ENCODE measurements at places on chromosomes 1 and 21.

DNA sequence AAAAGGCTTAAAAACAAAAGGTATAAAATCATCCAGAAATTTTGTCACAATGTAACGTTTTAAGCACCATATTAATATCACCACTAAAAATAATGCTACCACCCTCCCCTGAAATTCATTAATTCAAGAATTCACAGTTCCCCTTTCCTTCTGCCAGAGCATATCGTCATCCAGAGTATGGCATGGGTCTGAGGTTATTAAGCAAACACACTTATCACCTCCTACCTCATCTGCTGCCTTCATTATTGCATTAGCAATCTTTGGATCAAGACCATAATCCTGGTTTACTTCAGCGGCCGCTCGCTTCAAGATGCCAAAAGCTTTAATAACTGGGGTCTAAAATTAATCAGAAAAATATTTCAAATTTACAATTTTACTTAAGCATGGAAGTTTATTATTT, 6.2 kb downstream of the FH start:
- DNase-seq: no peak

- DNase-seq: no peak
Measured at GRCh38 chr1:41009466-41009865, 12.1 kb downstream of the SLFNL1 start.

GRCh38 chr1:221373795-221374194, 368.1 kb downstream of the DUSP10 start:
- no peak for DNase-seq

- peak; percentile 30 for DNase-seq
Measured at GRCh38 chr21:28587748-28588147, 404.9 kb downstream of the LTN1 start.

- no peak for DNase-seq
Measured at GRCh38 chr1:27589841-27590426, 14.0 kb downstream of the AHDC1 start.

DNA sequence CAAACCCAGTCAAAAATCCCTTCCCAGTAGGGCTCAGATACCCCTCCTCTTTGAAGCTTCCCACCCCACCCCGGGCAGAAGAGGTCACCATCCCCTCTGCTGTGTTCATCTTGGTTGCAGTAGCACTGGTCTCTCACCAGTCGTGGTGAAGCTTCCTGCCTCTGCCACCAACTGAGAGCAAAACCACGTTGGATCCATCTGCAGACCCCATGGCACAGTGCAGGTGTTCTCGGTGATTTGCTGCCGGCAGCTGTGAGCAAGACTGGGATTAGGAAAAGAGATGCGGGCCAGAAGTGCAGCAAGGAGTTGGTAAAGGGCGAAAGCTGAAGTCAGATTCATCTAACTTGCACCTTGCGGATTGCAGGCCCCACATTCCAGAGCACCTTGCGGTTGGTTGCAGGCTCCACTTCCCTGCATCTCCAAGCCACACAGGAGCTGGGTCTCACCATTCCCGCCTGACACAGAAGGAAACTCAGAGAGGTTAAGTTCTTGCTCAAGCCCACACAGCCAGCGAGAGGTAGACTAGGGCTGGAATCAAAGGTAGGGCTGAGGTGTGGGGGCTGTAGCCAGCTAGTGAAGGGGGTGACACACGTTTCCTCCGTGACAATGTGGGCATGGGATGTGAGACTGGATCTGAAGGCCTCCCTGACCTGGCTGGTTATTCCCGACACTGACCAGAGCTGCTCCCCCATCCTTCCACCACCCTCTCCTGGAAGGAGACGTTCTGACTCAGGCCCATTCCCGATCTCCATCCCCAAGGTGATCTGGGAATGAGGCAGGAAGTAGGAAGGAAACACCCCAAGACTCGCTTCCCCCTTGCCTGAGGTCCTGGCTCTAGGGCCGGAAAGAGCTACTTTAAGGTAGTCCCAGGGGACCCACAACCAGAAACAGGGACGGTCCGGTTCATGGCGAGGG, 3.3 kb upstream of the FAM110D start:
- no peak for DNase-seq

- no peak for DNase-seq
Measured at GRCh38 chr1:153888533-153888932, 34.2 kb downstream of the GATAD2B start.

DNA sequence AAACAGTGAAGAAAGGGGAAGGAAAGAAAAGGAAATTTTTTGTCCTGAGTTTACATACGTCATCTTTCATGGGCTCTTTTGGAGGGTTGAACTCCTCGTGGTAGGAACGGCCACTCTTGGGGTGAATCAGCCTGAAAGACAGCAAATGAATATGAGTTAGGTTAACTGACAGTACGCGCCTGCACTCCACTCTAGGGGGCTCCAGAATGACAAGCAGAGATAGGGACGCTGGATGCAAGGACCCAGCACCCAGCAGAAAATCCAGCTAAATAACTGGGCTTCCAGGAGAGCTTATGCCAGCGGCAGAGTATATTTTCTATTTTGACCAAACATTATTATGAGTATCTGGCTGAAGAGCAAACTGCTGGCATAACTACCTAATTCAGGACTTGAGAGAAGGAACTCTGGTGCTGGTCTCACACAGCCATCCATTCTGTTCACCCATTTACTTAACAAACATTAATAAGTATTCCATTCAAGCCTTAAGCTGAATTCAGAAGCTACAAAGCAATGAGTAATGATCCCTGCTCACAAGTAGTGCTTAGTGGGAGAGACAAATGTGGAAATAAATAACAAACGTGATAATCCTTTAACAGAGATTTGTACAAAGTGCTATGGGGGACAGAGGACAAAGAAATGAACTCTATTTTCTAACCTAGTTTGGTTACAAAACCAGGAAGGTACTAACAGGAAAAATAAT, 22.1 kb downstream of the AK2 start:
- DNase-seq: no peak

DNA sequence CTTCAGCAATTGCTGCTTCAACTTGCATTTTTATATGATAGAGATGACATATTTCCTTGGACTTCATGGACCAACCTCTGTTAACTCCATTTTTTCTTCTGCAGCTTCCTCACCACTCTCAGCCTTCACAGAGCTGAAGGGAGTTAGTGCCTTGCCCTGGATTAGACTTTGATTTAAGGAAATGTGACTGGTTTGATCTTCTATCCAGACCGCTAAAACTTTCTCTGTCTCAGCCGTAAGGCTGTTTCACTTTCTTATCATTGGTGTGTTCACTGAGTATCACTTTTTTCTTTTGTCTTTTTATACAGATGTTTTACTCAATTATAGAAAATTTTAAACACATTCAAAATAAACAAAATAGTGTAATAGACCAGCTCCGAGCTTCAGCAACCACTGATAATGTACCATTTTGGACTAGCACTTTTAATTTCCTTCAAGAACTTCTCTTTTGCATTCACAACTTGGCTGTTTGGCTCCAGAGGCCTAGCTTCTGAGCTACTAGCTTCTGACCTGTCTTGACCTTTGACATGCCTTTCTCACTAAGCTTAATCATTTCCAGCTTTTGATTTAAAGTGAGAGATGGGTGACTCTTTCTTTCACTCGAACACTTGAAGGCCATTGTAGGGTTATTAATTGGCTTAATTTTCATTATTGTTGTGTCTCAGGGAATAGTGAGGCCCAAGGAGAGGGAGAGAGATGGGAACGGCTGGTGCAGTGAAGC, 9.3 kb downstream of the NEK7 start:
- no peak for DNase-seq

DNA sequence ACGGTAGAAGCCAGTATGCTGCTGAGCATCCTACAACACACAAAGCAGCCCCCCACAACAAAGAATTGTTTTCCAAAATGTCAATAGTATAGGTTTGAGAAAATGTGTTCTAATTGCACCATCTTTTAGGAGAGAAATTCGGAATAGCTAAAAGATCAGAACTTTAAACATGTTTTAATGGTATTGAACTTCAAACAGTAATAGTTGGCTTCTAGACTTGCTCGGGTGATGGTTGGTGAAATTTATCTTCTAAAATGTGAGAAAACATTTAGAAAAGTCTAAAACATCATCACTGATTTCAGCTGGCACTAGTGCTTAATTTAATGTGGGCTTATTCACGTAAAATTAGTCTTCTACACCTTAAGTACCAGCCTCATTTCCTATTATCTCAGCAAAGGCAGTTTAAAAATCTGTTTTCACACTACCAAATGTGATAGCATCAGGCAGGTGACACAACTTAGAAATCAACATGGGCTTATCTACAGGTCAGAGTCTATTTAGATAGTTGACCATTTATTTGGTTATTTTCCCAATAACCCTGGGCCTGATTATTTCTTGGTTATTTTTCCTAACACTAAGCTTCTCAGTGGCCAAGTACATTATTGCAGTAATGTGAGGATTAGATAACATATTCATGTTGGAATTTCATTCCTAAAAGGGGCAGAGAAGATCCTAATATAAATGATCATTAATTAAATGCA, 399.3 kb upstream of the PKN2 start:
- DNase-seq: no peak

DNA sequence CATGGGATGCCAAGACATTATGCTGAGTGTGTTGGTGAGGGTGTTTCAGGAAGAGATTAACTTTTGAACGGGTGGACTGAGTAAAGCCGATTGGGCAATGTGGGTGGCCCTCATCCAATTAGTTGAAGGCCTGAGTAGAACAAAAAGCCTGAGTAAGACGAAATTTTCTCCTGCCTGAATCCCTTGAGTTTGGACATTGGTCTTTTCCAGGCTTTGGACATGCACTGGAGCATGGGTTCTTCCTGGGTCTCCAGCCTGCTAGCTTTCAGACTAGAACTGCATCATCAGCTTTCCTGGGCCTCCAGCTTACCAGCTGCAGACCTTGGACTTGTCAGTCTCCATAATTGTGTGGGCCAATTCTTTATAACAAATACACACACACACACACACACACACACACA, 63.6 kb downstream of the NIBAN1 start:
- DNase-seq: peak; percentile 90

DNA sequence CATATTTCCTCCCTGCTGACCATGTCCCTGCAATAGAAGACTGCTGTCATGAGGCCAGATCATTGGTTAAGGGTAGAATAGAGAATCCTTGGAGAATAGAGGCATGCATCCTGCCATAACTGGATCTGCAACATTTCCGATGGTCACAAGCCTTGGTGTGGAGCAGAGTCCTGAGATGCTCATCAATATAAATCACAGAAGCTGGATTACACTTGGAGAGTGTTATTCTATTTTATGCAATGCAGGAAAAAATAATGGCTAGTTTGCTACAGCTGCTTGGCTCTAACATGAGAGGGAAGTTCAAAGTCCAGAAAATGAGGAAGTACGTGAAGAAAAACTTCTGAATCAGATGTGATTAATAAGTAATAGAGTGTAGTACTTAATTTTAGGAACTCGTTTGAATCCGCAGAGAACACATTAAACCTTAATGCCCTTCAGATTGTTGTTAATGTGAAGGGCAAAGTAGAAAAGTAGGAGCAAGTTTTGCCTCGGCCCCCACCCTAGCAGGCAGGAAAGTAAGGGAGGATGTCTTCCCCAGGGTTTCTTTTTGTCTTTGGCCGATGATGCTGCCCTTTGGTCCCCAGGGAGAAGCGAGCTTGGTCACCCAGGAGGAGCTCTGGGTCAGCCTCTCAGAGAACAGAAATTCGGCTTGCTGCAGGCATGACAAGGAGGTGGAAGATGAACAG, 59.5 kb downstream of the KCNK1 start:
- DNase-seq: no peak

DNA sequence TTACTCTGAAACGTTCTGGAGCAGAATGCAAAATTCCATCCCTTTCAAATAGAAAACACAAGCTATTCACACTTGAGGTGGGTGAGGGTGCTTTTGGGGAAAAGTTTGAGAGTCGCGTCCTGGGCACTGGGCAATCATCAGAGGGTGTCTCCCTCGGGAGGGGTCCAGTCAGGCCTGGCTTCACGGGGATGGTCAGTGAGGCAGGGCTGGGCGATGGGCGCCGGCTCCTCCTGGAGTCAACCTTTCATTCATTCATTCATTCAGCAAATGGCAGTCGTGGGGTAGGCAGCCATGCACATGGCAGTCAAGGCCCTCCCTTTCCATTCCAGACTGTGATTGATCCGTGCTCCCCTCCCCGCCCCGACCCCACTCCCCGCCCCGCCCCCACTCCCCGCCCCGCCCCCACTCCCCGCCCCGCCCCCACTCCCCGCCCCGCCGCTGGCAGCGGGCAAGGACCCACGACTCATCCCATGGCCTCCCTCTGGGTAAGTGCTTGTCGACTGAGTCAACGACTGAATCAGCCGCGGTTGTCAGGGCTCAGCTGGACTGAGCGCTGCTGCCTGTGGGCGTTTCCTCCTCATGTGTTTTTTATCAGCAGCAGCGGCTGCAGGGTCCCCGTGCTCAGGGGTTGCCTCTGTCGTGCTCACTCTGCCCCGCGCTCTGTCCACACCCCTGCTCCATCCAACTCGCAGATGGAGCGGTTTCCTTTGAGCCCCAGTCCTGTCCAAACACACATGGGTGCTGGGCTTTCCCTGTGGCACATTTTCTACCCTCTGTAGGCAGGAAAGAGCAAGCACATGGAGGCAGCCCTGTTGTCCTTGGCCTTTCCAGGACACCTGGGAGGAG, 12.5 kb upstream of the SPSB1 start:
- DNase-seq: peak; percentile 91

DNA sequence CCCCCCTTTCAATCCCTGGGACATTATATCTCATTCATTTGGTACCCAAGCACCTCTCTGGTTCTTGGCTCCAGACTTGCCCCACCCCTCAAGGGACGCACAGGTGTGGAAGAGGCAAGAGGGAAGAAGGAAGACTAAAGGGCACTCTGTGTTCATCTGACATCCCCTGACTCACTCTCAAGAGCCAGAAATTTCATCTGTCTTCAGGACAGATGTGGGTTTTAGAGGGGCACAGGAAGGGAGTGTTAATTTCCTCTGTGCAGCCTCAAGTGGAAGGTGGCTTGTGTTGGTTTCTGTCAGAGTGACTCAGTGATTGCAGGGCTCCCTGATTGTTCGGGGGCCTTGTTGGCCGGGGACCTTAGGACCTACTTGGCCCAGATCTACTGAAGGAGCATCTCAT, 2.4 kb downstream of the C2CD4D start:
- no peak for DNase-seq

- no peak for DNase-seq
Measured at GRCh38 chr1:231421546-231421970, 529 bp downstream of the EGLN1 start.

DNA sequence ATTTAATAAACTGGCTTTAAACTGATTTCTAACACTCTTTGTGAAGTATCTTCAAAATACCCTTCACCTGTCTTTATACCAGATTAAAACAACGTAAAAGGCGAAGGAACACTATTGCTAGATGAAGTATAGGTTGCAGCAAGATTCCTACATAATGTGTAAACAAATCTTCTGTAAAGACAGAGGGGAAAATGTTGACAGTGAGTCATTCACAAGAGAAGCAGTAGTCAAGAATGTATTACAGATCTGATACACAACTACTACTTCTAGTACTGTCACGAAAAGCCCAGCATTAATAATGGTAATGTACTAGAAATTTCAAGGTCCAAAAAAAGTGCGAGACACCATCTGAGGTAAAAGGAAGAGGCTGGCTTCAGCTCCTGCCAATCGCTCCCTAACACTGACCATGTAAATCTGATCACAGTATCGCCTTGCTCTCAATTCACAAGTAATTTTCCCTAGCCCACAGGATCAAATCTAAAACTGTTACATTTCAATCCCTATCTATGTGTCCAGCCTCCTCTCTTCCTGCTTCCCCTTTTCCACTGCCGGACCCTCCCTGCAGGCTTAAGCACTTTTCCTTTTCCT, 290.4 kb downstream of the AKT3 start:
- no peak for DNase-seq
